Mucosa of gallbladder (tissue), 1 donor: ENCODE measurements at places on chromosomes 1 and 21. TPM values are rescaled to one million over a fixed set of nuclear protein-coding genes. Genes with fewer than 3 reads are reported as not detected.

The CNR2 gene
- total RNA-seq: 0.03 TPM

- no peak for DNase-seq
Measured at GRCh38 chr1:39288735-39289465, 84.4 kb downstream of the MACF1 start.

- DNase-seq: no peak
Measured at GRCh38 chr1:191542444-191542843, 615.8 kb upstream of the RGS18 start.

DNA sequence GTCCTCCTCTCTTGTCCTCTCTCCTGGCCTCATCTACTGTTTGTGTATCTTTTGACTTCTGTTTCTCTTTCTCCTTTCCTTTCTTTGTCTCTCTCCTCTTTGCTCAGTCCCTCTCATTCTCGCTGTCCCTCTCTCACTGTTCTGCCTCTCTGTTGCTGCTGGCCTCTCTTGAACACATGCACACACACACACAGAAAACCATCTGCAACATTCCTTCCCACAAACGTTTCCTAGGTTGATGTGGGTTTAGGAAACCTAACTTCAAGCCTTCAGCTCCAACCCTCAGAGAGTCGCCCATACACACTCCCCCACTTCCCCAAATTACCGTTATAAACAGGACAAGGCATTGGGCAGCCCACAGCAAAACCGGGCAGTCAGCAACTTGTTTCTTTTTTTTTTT is 10.9 kb upstream of the SSBP3 start:
- DNase-seq: no peak

- no peak for DNase-seq
Measured at GRCh38 chr1:76161451-76161850, 86.9 kb downstream of the ST6GALNAC3 start.

GRCh38 chr21:32348604-32349332 is 44.0 kb downstream of the URB1 start:
- no peak for DNase-seq
